AG04449 (cell line): ENCODE measurements at places on chromosomes 13 and 19.

DNA sequence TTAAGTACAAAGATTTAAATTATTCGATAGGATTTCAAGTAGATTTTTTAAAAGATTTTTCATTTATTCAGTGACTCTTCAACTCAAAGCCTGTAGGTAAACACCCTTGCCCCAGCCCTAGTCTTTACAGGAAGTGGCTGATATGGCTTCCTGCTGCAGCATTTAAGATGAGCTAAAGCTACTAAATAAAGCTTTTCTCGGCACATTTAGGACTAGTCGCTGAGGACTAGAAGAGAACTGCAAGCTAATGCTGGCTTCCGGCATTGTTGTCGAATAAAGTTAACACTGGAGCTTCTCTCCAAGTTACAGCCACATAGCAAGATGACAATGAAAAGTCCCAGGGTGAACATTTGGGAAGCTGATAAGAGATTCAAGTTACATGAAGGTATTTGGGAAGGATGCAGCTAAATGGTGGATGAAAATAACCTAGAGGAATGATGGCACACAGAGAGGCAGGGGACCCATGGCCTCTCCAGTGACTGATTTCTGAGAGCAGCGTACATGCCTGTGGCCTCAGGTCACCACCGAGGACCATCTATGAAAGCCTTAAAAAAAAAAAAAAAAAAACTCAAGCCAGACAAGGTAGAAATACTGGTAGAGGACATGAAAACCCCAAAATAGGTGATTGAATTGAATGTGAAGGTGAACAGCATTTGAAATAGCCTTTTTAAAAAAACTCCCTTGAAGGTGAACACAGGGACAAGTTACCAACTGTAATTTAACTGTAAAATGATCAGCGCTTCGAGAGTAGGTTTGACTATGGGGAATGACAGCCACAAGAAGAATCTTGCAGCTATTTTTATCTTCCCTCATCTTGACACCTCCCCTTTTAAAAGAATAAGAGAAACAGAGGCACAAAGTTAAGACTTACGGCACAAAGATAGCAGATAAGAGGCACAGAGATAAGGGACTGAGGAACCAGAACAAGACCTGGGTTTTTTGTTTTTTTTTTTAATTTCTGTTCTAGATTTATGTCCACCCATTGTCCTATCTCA is 155.4 kb downstream of the DCT start:
- no peak for DNase-seq

- DNase-seq: no peak
Observed at GRCh38 chr13:84487752-84488151, 605.5 kb upstream of the SLITRK1 start.

DNA sequence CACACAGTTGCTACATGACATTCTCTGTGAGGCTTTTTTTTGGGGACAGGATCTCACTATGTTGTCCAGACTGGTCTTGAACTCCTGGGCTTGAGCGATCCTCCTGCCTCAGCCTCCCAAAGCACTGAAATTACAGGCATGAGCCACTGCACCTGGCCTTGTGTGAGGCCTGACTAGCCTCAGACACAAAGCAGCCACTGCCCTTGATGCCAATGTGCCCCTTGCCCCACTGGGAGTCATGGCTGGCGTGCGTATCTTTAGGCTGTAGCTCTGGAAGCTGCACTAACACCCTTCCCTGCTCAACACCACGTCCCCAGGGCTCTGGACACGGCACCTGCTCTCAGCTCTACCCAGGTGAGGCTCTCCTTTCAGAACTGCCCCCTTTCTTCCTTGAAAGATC is 14.5 kb upstream of the KPTN start:
- DNase-seq: no peak

- DNase-seq: no peak
Observed at GRCh38 chr19:28727480-28728159, 485.3 kb downstream of the UQCRFS1 start.

DNA sequence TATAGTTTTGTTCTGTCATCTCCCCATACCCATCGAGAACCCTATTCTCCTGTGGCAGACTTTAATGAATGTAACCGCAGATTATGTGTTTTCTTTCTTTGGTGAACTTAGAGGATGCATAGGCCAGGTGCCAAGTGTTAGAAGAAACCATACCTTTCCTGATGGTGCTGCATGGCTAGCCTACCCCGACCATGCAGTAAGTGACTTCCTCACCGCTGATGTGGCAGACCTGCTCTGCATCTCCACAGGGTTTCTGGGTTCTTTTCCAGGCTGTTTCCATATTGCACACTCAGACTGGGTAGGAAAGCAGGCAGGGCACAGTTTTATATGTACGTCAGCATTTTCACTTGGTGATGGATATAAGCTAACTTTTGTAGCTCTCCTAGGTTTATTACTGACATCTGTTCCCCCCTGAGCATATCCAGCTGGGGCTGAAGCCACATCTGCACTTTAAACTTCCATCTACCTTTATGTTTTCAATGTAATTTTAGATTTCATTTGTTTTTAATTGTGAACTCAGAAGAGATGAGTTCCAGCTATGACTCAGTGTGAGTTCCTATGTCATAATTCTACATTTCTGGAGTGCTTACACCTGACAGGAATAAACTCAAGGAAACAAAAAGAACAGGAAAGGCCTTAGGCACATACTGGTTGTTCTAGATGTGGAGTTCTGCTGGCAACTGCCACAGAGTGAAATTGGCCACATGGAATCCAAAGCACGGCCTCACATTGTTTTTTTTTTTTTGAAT is 42.3 kb downstream of the LRCH1 start:
- DNase-seq: no peak

DNA sequence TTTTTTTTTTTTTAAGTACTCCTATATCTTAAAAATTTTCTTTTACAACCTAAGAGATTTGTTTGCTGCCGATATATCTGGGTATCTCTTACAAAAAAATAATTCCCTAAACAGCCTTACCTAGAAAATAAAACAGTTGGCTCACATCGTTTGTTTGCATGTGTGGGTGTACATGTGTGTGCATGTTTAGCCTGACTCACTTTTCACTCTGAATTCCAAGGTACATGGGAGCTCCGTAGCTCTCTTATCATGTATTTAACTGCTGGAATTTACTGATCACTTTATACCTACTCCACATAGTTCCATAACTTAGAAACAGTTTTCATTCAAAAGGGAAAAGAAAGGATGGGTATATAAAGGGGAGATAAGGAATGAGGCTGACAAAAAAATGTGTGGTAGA is 616.5 kb downstream of the GPC6 start:
- no peak for DNase-seq

- DNase-seq: no peak
Observed at GRCh38 chr13:47299304-47299703, 402.5 kb upstream of the HTR2A start.

- no peak for DNase-seq
Observed at GRCh38 chr19:29450812-29451211, 75.0 kb upstream of the VSTM2B start.

GRCh38 chr13:111955412-111956065 is 111.4 kb upstream of the SOX1 start:
- no peak for DNase-seq

DNA sequence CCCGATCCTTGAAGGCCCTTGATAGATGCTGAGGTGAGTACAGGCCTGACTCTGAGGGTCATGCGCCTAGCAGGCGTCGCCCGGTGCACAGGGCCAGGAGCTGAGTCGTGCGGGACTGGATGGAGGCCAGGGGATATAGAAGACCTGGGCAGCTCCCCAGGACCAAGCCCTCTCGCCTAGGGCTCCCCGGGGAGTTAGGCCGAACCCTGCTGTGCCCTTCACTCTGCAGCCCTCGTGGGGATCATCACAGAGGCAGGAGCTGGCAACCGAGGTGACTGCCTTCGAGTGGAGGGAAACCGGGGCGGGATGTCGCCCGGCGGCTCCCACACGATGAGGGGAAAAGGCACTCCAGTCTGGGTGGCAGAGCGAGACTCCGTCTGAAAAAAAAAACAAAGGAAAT is 11.7 kb downstream of the CSNK1G2 start:
- DNase-seq: no peak

DNA sequence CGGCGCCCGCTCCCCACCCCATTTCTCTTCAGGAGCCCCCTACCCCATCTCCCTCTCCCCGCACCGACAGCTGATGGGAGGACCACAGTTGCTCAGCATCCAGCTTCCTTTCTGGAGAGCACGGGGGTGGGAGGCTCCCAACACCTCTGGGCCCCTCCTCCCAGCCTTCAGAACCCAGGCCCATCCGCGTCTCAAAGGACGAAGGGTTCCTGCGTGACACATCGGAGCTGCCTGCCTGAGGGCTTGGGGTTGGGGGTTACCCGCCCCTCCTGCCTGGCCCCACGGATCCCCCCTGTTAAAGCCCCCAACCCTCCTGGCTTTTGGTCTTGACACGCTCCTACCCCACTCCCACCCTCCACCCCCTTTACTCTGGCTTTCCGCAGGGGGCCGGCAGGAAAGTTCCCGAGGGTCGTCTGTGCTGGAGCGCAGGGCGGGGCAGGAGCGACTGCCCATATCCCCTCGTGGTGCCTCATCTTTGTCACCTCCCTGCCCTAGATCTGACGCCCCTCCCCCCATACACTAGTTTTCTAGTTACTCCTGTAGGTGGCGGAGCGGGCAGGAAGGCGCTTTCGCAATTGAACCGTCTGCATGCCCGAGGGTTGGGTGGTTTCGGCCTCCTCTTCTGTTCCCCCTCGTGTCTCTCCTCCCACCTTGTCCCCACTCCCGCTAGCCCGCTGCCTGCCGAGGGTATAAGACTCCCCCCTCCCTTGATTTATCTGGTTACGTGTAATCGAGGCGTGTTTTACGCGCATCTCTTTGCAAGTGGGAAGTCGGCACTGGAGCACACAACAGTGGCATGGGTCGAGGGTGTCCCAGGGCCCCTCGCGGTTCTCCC is 924 bp downstream of the TRAPPC5 start:
- DNase-seq: peak; percentile 12

GRCh38 chr13:30049692-30050091 is 199.3 kb upstream of the UBL3 start:
- no peak for DNase-seq

- DNase-seq: no peak
Observed at GRCh38 chr13:113192279-113192678, 16.2 kb downstream of the PCID2 start.

DNA sequence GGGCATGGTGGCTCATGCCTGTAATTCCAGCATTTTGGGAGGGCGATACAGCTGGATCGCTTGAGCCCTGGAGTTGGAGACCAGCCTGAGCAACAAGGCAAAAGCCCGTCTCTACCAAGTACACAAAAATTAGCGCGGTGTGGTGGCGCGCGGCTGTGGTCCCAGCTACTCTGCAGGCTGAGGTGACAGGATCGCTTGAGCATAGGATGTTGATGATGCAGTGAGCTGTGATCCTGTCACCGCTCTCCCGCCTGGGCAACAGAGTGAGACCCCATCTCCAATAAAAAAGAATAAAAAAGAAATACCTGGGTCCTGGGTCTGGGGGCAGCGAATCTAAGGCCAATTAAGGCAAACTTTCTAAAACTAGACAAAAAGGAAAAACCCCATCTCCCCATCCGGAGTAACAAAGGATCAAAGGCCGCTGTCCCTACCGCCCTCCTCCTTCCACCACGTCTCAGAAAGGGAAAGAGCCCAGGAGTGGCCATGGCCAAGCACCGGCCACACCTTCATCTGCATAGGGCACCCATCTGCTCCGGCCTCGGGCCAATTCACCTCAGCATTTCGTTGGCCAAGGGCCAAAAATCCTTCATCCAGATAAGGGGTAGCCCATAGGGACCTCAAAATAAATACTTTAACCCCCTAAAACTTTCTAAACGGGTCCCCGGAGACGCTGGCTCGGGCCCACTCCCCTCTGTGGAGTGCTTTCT is 851 bp downstream of the ZNF320 start:
- DNase-seq: no peak

DNA sequence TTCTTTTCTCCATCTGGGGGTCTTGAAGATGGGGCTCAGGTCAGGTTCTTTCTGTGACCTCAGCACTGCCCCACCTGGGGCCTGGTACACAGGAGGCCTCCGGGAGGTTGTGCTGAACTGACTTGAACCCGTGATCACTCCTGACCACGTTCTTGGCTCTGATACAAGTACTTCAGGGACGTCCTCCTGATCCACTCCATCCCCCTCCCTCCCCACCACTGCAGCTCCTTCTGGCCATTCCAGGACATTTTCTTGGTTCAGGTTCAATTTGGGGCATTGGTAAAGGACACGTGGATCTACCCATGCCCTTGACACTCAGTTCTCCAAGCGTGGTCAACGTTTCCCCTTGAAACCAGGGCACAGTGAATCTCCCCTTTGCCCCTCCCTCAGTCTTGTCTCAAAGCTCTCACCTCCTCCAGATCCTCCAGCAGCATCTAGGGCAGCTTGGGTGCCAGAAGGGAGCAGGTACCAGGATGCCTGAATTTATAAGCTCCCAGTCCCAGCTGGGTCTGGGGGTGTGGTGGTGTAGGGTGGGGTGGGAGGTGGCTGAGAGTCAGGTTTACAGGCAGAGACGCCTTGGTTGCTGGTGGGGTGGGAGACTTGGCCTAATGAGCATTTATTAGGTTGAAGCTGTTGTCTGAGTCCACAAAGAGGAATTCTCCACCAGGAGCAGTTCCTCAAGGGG is at the start of gene KLK15:
Gene KLK15, minus strand, starts transcription at position 458 of the 685 bp plus-strand sequence. CDS start 2,082 bp downstream, outside the sequence.
- DNase-seq: no peak

GRCh38 chr19:38318660-38319059 is 985 bp upstream of the KCNK6 start:
- DNase-seq: no peak

DNA sequence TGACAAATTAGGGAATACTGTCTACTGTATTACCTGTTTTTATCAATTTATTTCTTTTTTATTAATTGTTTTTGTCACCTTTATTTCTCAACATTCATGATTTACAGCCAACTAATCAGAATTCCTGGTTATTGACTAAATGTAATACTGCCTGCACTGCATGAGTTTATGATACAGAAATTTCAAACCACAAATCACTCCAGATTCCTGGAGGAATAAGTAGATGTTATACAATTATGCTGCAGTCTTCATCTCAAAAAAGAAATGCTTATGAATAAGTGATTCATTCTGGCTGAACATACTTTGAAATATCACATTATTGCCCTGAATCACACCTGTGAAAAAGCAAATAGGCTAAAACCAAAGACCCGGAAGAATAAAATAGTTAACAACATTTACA is 249.7 kb downstream of the DACH1 start:
- DNase-seq: no peak

DNA sequence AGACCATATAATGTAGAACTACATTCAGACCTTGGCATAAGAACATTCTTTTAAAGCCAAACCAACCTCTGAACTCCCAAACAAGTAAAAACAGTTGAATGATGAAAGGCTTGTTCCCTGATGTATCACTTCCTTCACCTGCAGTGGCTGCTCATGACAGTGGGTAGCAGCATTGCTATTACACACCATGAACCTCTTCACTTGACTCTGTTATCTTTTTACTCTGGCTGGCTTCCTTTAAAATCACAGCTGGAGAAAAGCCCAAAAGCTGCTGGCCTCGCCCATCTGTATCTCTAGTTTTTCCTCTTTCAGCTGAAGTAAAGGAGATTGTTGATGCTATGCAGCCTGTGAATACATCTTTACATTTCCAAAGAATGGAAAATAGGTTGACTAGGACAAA is 22.6 kb downstream of the THSD1 start:
- no peak for DNase-seq

GRCh38 chr19:16585808-16586476 is 13.7 kb upstream of the SLC35E1 start:
- no peak for DNase-seq

DNA sequence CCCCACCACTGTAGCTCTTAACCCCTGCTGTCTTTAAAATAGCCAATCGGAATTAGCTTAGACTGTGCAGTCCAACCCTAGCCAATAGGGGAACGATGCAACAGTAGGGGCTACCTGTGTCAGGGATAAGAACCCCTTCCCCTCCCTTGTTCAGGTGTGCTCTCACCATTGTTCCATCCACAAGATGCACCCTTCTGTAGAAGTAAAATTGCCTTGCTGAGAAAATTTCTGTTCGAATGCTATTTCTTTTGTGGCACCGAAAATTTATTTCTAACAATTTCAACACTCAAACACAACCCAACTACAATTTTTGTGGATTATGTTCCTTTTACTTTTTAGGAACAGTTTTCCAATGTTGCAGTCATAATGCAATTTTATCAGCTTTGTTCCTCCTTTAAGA is 3.6 kb upstream of the ZNF583 start:
- no peak for DNase-seq
